ENCODE measurements at places on chromosomes 7 and 10. TPM values are rescaled to one million over a fixed set of nuclear protein-coding genes. Genes with fewer than 3 reads are reported as not detected.

The HOXA6 gene
- total RNA-seq, result 3.2 TPM

The SLC18A3 gene
- total RNA-seq, result not detected

The TUBAL3 gene
- total RNA-seq, result not detected

The OR2A12 gene
- total RNA-seq, result not detected

The HELLS gene
- 23.4 TPM for total RNA-seq
